ENCODE measurements at places on chromosomes 11 and 22.

DNA sequence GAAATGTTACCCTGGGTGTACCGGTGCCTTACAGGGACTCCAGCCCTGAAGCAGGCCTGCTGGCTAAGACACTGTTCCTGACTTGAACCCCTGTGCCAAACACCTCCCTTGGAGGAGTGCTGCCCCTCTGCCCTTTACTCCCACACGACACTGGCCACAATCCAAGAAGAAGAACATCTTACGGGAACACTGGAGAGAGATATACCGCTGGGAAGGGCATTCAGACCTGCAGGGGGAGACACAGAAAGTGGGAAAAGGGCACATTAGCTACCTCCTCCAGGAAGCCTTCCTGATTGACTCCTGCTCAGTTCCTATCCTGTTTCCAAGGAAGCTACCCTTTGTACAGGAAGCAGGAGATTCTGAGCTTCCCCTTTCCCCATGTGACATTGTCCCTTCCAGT, 18.7 kb downstream of the TMPRSS13 start:
- no peak for DNase-seq

DNA sequence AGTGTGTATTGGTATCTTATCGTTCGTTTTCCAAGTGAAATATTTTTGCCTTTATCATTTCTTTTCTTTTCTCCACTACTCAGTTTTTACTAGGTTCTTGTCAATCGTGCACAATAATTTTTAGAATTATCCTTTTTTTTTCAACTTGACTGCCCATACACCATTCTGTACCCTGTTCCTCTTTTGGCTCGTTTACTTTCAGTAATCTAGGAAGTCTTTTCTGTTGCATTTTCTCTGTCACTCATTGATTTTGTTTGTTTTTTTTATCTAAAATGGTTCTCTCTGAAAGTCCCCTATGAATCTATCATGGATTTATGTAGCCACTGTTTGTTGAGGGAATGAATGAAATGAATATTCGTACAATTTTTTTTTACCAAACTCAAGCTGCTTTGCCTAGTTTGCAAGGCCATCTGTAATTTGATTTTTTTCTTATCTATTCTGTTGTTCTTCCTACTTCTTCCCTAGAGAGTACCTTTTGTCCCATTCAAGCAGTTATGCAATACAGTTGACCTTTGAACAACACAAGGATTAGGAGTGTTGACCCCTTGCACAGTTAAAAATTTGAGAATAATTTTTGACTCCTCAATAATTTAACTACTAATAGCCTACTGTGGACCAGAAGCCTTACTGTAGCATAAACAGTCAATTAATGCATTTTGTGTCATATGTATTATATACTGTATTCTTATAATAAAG, 166.3 kb downstream of the TMEM135 start:
- no peak for DNase-seq

- no peak for DNase-seq
Measured at GRCh38 chr22:50197856-50198623, 2.8 kb upstream of the SELENOO start.

DNA sequence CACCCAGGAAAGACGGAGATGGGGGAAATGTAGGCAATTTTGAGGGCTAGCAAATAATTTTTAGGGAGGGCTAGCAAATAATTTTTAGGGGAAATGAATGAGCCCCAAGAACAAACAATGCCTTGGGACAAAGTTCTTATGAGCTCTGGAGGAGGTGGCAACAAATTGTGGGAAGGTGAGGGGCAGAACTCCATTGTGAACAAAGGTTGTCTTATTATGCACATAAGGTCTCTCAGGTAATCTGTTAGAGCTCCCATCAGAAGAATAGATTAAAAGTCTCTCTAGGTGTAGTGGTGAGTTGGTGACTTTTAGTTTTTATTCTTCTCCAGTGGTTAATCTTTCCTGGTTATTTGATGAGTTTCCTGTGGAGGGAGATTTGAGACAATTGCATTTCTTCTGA, 2.4 kb upstream of the PRPF19 start:
- no peak for DNase-seq

GRCh38 chr11:65440831-65441499, 18.4 kb downstream of the NEAT1 start:
- DNase-seq: no peak

DNA sequence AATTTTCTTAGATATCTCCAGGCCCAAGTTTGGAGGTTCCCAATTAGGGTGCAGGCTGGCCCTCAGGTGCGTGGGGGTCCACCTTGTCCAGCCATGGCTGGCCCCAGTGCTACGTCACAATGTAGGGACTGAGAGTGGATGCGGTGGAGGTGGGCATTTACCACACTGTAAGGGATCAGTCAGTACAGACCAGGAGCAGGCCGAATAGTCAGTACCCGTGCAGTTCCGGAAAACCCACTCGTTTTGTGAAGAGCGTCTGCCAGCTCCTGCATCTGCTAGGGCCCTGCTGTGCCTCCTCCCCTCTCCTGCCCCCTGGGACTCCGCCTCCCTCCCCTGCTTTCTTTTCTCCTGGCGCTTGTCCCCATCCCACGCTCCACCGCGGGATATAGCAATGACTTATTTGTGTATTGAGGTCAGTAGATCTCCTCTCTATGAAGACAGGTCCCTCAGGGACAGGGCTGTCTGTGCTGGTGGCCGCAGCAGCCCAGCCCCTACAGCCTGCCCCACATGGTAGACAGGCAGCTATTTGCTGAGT, 50.4 kb upstream of the SEPTIN5 start:
- no peak for DNase-seq

GRCh38 chr11:112631333-112631732, 329.9 kb upstream of the NCAM1 start:
- no peak for DNase-seq

Measured in NCI-H1417 treated with DMSO at 0.1 percent for 48 hours (cell line).